ENCODE measurements at places on chromosomes 1 and 21.

GRCh38 chr1:63746129-63746864, 27.5 kb upstream of the ROR1 start:
- peak; percentile 91 for DNase-seq

- peak; percentile 12 for DNase-seq
These were observed at the start of gene BATF3 for GRCh38 chr1:212699625-212700222. Gene BATF3, minus strand, starts transcription at chr1:212699840. Its CDS starts 78 bp downstream, at chr1:212699762.

- DNase-seq, result peak; percentile 44
These were observed 267.8 kb upstream of the RUNX1 start for GRCh38 chr21:35316933-35317332.

DNA sequence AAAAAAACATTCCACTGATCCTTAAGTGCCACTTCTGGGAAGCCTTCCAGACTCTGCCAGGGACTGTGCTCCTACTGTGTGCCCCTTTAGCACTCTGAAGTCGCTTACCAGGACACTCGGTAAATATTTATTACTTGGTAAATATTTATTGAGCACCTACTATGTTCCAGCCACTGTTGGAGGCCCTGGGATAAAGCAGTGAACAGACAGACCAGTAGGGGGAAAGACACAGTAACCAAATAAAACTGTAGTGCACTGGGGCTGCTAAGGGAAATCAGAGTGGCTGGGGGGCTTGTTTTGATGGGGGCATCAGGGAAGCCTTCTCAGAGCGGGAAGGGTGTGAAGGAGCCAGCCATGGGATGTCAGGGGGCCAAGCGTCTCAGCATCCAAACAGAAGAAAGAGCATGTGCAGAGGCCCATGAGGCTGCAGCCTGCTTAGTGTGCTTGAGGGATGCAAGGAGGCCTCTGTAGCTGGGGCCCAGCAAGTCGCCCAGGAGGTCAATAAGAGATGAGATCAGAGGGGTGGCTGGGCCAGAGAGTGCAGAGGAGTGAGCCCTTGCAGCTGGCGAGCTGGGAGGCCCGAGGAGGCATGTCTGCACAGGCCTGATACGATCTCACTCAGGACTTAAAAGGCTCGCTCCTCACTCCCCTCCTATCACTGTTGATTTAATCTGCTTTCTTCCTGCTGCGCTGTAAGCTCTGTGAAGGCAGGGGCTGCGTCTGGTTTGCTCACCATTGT, 28.6 kb downstream of the KAZN start:
- DNase-seq, result no peak

DNA sequence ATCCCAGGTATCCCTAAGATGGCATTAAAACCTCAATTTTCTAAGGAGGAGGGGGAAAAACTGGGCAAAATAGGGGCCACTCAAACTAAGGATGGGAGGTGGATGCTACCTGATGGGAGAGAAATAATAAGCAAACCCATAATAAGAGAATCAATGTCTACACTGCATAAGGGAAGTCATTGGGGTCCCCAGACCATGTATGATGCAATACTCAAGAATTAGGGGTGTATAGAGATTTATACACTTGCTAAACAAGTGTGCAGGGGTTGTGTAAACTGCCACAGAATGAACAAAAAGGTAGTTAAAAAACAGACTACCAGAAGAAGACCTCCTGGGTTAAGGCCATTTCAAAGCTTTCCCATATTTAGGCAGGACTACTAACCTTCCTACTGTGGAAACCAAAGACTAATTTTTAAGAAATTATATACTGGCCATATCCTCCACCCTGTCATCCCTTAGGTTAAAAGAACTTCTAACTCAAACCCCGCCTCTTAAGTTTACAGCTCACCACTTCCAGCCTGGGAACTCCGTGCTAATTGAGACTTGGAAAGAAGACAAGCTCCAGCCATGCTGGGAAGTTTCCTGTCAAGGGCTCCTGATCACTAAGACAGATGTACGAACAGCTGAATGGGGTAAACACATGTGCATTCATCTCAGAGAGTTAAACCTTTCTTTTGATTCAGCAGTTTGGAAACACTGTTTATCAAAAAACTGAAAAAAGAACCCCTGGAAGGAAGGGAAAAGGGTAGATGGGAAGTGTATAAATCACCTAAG, 64.4 kb upstream of the TLR5 start:
- peak; percentile 65 for DNase-seq

DNA sequence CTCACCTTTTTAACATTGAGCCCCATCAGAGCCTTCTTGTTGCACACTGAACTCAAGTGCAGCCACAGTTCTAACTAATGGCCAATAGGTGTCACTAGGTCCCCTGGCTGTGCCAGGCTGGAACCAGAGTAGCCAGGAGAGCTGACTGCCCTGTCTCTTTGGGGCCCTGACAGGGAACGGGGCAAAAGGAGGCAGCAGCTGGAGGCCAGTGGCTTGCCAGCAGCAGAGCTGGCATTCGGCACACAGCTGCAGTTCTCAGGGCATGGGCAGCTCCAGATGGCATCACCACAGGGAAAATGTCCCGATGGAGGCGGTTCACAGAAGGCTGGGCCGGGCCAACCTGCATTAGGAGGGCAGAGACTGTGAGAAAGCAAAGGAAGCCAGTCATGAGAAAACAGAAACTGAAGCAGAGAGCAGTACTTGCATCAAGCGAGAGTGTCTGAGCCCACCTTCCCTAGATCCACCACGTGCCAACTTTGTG, 188.6 kb downstream of the FCRL5 start:
- DNase-seq, result peak; percentile 32

DNA sequence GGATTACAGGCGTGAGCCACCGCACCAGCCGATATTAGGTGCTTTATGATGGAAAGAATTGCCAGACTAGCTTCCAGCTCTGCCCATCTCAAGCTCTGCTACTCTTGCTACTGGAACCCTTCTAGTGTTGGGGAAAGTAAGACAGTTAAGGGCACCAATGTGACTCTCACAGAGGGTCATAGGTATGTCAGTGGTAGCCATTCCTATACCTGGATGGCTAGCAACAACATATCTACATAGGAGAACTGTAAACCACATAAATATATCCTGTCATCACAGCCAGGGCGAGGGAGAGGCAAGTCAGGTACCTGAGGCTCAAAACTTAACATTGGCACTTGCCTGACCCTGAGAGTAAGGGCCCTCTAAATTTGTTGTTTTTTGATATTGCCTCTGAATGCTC, 1.7 kb upstream of the RHOU start:
- DNase-seq, result no peak

DNA sequence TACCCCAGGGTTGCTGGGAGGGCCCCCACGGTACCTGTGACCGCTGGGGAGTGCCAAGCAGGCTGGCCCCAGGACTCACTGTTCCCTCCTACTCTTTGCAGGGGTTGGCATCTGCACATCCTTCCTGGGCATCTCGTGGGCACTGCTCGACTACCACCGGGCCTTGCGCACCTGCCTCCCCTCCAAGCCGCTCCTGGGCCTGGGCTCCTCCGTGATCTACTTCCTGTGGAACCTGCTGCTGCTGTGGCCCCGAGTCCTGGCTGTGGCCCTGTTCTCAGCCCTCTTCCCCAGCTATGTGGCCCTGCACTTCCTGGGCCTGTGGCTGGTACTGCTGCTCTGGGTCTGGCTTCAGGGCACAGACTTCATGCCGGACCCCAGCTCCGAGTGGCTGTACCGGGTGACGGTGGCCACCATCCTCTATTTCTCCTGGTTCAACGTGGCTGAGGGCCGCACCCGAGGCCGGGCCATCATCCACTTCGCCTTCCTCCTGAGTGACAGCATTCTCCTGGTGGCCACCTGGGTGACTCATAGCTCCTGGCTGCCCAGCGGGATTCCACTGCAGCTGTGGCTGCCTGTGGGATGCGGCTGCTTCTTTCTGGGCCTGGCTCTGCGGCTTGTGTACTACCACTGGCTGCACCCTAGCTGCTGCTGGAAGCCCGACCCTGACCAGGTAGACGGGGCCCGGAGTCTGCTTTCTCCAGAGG, 6.8 kb downstream of the XKR8 start:
- no peak for DNase-seq

DNA sequence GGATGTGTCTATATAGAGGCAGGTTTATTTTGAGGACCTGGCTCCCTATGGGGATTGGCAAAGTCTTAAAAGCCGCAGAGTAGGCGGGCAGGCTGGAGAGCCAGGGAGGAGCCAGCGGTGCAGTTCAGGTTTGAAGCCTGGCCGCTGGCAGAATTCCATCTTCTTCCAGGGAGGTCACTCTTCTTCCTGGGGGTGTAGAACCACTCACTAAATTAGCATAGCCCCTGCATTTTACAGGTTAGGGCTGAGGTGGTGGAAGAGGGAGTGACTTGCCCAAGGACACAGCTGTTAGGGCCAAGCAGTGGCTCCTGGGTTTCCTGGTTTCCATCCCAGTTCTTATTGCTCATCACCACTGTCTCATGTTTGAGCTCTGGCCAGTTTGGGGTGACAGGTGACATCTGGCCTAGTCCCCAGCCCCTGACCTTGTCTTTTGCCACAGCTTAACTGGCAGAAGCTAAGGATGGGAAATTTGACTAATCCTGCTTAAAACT, 1.4 kb downstream of the PINK1 start:
- peak; percentile 45 for DNase-seq

DNA sequence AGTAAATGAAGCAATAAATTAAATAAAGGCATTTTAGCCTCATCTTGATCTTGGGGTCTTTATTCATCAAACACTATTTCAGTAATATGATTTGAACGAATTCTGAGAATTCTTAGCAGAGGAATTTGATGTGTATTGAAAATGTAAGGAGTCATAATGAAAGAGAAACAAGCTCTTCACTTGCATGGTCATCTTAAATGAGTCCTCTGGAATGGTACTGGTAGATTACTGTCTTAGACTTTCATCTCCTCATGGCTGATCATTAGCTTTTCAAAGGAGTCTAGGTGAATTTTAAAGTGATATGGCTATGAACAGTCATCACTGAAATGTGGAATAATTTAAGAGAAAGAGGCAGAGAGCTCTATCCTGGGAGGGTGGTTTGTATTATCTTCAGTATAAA, 30.0 kb downstream of the PRRC2C start:
- no peak for DNase-seq

DNA sequence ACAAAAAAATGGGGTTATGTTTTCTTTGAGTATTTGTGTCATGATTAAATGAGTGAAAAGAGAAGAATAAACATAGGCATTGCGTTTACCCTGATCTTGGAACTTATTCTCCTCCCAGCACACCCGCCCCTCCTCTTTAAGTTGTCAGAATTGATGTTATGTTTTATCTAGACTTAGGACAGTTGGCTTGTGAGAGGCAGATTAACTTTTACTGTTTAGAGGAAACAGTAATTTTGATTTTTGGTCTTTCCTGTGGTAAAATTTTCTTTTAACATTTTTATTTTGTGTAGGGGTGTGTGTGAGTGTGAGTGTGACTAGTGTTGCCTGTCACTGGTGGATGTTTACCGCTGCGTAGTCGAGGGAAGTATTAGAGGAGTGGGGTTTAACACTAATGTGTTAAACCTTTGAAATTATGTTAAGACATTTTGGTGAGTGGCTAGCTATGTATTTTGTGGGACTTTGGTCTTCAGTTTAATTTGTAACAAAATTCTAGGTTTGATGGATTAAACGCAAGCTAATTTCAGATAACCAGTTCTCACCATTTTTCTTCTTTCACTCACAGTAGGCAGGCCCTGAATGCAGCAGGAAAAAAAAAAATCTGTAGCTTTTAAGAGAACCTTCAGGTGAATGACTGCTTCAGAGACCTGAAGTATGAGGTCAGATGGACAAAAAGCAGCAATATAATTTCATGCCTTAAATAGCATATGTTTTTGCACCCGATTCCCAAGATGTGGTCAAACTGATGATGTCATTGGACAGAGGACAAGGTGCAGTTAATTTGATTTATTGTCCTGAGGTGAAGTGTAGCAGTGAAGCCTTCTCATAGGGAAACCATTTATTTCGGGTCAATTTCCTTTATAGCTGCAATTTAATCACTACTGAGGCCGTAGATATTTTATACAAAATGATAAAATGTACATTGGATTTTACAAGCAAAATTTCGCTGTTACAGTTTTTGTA, 2.7 kb downstream of the POU2F1 start:
- DNase-seq, result peak; percentile 33

DNA sequence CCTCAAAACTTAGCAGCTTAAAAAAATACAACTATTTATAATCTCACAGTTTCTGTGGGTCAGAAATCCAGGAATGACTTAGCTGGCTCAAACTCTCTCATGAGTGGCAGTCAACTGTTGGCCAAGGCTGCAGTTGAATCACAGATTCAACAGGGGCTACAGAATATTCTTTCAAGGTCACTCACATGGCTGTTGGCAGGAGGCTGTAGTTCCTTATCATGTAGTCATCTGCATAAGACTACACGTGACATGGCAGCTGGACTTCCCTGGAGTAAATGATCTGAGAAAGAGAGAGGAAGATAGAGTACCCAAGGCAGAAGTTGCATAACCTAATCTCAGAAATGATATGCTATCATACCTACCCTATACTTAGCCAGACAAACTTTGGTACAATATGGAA, 75.2 kb upstream of the TSPAN2 start:
- peak; percentile 55 for DNase-seq

DNA sequence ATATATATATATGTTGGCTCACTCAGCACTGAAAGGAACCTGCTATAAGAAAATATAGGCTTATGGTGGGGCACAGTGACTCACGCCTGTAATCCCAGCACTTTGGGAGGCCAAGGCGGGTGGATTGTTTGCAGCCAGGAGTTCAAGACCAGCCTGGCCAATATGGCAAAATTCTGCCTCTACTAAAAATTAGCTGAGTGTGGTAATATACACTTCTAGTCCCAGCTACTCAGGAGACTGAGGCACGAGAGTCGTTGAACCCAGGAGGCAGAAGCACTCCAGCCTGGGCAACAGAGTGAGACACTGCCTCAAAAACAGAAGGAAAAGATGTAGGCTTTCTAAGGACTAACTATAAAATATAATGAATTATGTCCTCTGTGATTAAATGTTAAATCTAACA, 14.6 kb upstream of the MUTYH start:
- DNase-seq, result no peak

DNA sequence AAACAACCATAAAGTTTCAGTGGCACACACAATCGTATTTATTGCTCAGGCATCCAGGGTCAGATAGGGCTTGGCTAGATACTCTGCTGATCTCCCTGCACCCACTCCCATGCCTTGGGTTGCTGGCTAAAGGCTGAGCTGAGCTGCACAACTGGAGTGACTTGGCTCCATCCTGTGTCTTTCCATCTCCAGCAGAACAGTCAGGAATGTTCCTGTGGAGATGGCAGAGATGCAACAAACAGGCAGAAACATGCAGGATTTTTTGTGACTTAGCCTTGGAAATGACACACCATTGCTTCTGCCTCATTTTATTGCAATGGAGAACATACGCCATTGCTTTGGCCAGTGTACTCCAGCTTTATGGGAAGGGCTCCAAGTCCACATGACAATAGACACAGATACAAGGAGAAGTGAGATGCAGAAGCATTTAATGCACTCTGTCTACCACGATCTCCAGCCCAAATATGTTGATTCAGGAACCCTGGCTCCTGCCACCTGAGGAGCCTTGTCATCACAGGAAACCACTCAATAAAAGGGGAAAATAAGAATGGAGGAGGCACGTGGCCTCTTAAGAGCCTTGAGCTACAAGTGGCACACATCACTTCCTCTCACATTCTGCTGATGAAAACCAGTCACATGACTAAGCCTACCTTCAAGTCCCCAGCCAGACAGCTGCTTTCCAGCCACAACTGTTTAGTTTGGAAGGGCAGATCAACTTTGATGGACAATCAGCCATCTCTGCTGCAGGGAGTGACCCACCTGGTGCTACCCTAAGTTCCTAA, 10.1 kb upstream of the GUCA2B start:
- no peak for DNase-seq
